ENCODE measurements at places on chromosomes 5 and 9. TPM values are rescaled to one million over a fixed set of nuclear protein-coding genes. Genes with fewer than 3 reads are reported as not detected.
A peak's percentile ranks its signal among the peaks of the same experiment; 100 is the strongest.

DNA sequence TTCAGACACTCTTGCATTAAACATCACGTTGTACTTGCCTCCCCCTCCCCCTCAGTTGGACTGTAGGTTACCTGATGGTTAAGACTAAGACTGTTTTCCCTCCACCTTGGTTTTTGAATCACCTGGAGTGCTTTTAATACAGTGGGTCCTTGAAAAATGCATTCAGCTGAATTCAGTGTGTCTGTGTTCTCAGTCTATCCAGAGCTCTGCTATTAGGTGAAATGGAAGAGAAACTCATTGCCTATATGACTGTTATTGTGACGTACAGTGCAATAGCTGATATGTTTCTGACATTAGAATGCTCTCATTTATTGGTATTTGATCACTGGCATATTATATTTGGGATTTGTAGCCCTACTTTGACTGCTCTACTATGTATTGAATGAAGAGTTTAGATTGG, 108.5 kb downstream of the F2RL2 start:
- no peak for DNase-seq

GRCh38 chr5:37721447-37721871, 118.4 kb downstream of the GDNF start:
- no peak for DNase-seq

DNA sequence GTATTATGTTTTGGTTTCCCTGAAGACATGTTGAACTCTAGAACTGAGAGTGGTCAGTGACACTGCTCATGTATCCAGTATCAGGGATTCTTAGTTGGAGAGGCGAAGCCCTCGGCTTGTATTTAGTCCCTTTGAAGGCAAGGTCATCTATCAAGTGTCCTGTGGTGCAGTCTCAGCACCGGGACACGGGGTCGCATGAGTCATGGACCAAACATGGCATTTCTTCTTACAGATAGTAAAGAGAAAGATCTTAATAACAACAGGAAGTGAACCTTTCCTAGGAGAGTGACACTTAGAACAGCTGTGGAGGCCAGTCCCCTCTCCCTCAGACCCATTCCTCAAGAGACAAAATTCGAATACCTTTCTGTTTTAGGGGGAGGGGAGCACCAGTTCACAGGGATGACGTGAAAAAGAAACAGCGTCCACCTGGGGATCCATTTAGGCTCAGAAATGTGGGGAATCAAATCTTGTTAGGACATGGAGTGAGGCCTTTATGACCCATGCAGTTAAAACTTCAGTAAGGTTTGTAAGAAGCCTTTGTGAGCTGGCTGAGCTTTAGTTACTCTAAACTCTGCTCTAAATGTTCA, 86.5 kb downstream of the ADGRV1 start:
- DNase-seq, result no peak

DNA sequence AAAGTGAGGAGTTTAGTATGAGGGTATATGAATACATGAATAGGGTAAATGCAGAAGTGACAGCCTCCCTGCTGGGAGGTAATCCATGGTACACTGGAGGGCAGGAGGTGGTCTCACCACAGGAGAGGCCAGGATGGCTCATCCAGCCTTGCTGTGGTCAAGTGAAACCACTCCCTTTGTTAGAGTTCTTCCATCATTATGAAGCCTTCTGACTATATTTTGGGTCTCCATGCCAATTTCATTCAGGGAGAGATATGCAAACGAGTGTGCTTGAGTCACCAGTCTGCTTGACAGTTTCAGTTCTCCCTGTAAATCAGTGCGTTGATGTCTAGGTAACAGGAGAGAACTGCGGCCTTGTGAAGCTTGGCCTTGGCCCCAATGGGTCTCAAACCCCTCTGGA, 16.4 kb downstream of the PPP3R2 start:
- no peak for DNase-seq

DNA sequence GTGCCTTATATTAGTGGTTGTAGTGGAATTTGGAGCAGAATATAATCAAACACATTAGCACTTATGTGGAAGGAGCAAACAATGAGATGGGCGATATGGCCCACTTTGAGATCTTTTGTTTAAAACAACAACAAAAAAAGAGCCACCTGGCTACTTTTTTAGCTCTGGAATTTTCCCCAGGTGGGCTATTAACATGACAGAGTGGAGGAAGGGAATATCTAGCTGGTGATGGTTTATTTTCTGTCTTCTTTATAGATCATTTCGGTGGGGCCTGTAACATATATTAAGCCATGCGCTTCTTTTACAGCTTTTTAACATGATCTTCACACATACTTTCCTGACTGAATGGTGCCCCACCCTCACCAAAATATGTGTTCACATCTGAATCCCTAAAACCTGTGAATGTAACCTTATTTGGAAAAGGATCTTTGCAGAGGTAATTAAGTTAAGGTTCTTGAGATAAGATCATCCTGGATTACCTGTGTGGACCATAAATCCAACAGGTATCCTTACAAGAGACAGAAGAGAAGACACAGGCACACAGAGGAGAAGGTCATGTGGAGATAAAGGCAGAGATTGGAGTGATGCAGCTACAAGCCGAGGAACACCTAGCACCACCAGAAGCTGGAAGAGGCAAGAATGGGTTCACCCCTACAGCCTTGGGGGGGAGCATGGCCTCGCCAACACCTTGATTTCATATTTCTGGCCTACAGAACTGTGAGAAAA, 16.6 kb upstream of the ENTREP1 start:
- no peak for DNase-seq

DNA sequence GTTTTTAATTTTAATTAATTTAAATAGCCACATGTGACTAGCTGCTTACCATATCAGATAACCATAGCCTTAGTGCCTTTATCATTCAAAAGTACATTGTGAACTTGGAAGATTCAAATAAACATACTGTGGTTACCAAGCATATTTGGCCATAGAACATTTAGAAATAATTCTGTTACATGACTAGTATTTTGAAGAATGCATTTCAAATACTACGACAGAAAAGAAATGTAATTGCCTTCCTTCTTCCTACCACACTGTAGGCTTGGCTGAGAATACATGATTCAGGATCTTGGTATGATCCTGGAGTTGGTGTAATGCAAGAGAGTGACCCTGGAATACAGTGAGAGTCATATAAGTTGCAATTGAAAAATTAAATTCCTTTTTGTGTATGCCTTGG, 109.7 kb upstream of the PCA3 start:
- no peak for DNase-seq

GRCh38 chr5:125338440-125339174, 592.2 kb upstream of the ZNF608 start:
- DNase-seq, result no peak

- DNase-seq, result no peak
Measured at GRCh38 chr9:95078511-95078910, 239.0 kb downstream of the FANCC start.

- DNase-seq, result no peak
Measured at GRCh38 chr5:50824109-50824508, 157.7 kb downstream of the PARP8 start.

DNA sequence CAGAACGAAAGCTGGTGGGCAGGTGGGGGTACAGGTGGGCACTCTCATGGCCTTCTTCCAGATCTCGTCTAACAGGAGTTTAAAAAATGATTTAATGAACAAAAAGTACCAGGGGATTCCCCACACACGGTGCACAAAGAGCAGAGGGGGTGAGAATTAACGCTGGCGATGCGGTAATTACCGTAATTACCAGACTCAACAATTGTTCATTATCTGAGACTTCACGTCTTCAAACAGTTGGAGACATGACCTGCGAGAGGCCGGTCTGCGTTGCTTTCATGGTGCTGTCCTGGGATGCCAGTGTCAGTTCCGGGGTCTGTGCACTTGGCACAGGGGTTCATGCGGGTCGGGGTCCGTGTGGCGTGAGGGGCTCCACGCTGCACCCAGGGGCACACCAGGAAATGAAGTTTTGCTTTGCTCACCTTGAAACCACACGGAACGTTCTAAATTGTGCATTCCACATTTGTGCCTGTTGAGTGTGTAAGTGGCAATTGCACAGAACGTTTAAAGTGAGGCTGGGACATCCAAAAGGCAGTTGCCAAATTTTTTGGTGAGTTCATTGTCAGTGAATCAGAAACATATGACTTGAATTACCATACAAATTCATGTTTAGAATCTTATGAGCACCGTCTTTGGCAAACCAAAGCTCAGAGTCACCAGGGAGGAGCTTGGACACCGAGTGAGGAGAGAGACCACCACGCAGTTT, 256.4 kb upstream of the IRX1 start:
- no peak for DNase-seq

DNA sequence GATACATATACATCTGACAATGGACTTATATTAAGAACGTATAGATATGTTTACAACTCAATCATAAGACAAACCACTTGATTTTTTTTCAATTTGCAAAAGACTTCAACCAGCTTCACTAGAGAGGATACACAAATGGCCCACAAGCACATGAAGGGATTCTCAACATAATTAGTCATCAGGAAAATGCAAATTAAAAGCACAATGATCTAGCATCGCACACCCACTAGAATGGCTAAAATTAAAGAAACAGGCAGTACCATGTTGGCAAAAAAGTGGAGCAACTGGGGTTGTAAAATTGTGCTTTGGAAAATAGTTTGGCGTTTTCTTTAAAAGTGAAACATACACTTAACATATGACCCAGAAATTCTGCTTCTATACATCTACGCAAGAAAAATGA, 80.0 kb upstream of the TRIO start:
- no peak for DNase-seq

DNA sequence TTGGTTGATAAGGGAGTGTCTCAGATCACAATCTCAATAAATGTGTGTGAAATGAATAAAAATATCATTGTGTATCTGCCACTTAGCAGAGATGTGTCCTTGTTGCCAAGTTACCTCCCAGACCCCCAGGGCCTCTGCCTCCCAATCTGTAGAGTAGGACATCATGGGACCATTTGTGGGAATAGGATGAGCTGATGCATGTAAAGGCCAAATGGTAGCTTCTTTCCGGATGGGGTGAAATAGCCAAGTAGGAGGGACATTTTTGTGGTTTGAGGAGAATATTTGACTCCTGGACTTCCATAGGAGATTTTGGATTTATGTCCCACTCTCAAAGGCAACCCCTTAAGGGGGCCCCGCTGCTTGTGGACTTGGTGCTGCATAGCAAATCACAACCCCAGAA, 82.6 kb upstream of the HRH2 start:
- DNase-seq, result no peak

DNA sequence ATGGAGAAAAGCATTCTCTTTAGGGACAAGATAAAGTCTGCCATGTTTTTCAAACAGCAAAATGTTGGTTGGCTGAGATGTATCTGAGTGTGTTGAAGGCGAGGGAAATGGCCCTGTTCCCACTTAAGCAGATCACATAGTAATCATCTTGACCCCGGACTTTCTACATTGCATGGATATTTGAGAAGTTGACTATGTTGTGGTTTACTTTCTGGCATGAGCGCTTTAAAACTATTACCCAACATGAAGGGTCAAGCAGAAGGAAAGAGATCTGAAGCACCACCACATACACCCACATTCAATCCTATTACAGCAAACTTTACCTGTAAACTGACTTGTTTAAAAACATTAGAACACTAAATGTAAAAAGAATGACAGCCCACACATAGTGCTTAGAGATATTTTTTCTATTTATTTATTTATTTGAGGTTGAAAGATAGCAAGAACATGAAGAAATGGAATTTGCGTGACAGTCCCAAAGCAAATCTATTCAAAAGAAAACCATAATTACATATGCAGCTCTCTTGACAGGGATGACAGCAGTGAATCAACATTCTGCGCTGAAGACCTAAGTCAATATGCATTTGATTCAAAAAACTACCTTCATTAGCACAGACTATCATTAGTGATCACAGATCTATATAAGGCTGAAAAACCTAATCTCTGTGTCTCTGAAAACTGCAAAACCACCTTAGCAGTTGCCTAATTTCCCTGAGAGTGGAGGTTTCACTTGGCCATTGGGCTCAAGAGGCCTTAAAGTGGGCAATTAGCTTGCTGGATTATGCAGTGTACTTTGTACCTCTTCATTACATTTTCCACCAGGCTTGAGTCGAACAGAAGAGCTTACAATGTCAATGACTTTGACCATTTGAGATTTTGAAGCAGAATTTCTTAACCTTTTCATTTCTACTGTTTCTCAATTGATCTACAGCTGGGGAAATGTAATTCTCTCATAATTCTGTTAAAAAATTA, 195.0 kb downstream of the PDE4D start:
- no peak for DNase-seq

GRCh38 chr9:4738866-4739586, 2.0 kb downstream of the AK3 start:
- DNase-seq, result no peak

- DNase-seq, result no peak
Measured at GRCh38 chr5:15786884-15787283, 286.9 kb downstream of the FBXL7 start.

GRCh38 chr9:33297432-33297831, 7.1 kb downstream of the NFX1 start:
- peak; percentile 74 for DNase-seq

- no peak for DNase-seq
Measured at GRCh38 chr9:136990242-136990911, 1.8 kb upstream of the PAXX start.

DNA sequence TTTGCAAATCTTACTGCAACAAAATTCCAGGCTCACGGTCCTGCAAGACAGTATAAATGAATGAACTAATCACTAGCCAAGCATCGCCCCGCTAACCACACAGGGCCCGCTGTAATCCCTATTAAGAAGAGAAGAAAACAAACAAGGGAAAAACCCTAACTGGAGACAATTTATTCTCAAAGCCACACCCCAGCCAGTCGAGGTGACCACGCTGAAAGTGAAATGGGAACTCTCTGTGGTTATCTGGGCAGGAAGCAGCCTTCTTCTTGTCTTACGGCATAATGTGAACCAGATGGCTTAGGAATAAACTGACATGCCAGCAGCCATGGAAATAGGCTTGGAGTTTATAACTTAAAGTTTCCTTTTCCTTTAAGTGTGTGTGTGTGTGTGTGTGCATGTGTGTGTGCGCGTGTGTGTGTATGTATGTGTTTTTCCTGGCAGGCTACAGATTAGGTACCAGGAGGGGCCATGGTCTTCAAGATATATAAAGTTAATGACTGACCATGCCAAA, 120.2 kb downstream of the SEMA6A start:
- peak; percentile 48 for DNase-seq

- DNase-seq, result no peak
Measured at GRCh38 chr5:78758169-78758839, 109.7 kb upstream of the LHFPL2 start.

GRCh38 chr9:14418301-14418940, 104.5 kb upstream of the NFIB start:
- DNase-seq, result no peak

The TRIP13 gene
- 0.84 TPM for total RNA-seq

The PCDHAC1 gene
- 0.36 TPM for total RNA-seq

The SOWAHA gene
- not detected for total RNA-seq

The IL4 gene
- total RNA-seq, result not detected

The SLC6A19 gene
- total RNA-seq, result not detected

The PLAC8L1 gene
- total RNA-seq, result 0.87 TPM

The ADAMTSL2 gene
- total RNA-seq, result 20.9 TPM

The ECSCR gene
- 51.3 TPM for total RNA-seq

The RFESD gene
- 3.4 TPM for total RNA-seq

The PCDHB7 gene
- 6.7 TPM for total RNA-seq

The LPAR1 gene
- 125 TPM for total RNA-seq

The ROPN1L gene
- total RNA-seq, result 0.68 TPM
